ENCODE measurements at places on chromosomes 5 and 9. TPM values are rescaled to one million over a fixed set of nuclear protein-coding genes. Genes with fewer than 3 reads are reported as not detected.

The ORM2 gene
- total RNA-seq, result not detected

The TAF11L8 gene
- total RNA-seq, result not detected

The ITK gene
- 319 TPM for total RNA-seq

The HTR1A gene
- not detected for total RNA-seq

The GMCL2 gene
- total RNA-seq, result not detected

GRCh38 chr9:36855448-36856315 lies 178.4 kb downstream of the PAX5 start:
- peaks cover 8% of the 10 kb centered on the region for H3K4me1 ChIP-seq
- H3K27ac ChIP-seq, result no peak overlapping the region
- no peak overlapping the region for H3K4me3 ChIP-seq
- H3K27me3 ChIP-seq, result peaks cover 4% of the 10 kb centered on the region

GRCh38 chr9:34519321-34520020 lies 3.3 kb downstream of the ENHO start:
- H3K4me3 ChIP-seq, result no peak overlapping the region
- no peaks in the 10 kb centered on the region for H3K36me3 ChIP-seq
- H3K27me3 ChIP-seq, result peaks cover 36% of the 10 kb centered on the region
- no peak overlapping the region for H3K27ac ChIP-seq
- H3K4me1 ChIP-seq, result peaks cover 10% of the 10 kb centered on the region

DNA sequence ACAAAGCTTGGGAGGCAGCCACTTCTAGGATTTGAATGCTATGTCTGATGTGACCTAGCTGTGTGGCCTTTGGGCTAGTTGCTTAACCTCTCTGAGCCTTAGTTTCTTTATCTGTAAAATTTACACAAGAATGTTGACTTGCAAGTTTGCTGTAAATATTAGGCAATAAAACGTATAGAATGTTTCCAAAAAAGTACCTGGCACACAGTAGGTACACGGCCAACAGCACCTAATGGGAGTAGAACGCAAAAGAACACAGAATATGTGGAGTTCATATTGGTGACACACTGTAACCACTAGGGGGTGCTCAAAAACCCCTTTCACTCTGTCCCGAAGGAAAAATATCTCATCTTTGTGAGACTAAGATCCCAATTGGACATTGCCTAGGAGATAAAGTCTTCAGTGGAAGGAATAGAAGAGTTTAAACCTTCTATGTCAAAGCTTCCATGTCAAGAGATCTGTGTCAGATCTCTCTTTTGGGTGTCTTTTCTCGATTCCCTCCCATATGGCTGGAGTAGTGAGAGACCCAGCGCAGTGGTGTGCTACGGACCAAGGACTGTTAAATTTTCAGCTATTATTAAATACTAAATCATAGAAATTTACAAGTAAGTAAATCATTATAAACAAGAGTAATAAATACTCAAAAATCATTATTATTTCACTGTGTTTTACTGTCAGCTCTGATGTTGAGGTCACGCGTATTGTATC lies 145.4 kb upstream of the RAD23B start:
- peaks cover 5% of the 10 kb centered on the region for H3K27me3 ChIP-seq
- H3K27ac ChIP-seq, result no peak overlapping the region
- no peaks in the 10 kb centered on the region for H3K4me1 ChIP-seq
- no peak overlapping the region for H3K4me3 ChIP-seq
- no peak for DNase-seq

DNA sequence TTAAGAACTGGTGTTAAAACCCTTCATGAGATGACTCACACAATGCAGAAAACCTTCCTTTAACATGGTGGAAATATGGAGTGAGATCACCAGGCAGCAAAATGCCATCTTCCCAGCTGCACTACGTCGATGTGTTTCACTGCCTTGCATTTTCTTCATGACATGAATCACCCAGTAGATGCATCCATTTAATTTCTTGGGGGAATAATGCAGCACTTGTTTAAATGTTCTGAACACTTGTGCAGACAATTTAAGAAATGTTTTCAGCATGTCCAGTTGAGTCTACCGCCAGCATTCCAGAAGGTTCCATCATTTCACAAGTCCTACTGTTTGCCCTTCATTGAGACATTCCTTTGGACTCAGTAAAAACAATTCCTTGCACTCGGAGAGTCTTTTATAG lies 81.6 kb downstream of the ADAMTS16 start:
- no peaks in the 10 kb centered on the region for H3K27me3 ChIP-seq
- no peak overlapping the region for H3K4me3 ChIP-seq
- H3K4me1 ChIP-seq, result no peaks in the 10 kb centered on the region
- H3K36me3 ChIP-seq, result no peaks in the 10 kb centered on the region

- H3K27ac ChIP-seq, result no peak overlapping the region
- no peak overlapping the region for H3K4me3 ChIP-seq
- no peaks in the 10 kb centered on the region for H3K27me3 ChIP-seq
- no peaks in the 10 kb centered on the region for H3K4me1 ChIP-seq
These were observed 103.1 kb downstream of the BNC2 start for GRCh38 chr9:16767366-16767765.

- H3K36me3 ChIP-seq, result no peaks in the 10 kb centered on the region
- H3K27me3 ChIP-seq, result no peaks in the 10 kb centered on the region
- H3K4me1 ChIP-seq, result no peaks in the 10 kb centered on the region
- no peak overlapping the region for H3K27ac ChIP-seq
These were observed 413.6 kb downstream of the ELAVL2 start for GRCh38 chr9:23412458-23412857.

DNA sequence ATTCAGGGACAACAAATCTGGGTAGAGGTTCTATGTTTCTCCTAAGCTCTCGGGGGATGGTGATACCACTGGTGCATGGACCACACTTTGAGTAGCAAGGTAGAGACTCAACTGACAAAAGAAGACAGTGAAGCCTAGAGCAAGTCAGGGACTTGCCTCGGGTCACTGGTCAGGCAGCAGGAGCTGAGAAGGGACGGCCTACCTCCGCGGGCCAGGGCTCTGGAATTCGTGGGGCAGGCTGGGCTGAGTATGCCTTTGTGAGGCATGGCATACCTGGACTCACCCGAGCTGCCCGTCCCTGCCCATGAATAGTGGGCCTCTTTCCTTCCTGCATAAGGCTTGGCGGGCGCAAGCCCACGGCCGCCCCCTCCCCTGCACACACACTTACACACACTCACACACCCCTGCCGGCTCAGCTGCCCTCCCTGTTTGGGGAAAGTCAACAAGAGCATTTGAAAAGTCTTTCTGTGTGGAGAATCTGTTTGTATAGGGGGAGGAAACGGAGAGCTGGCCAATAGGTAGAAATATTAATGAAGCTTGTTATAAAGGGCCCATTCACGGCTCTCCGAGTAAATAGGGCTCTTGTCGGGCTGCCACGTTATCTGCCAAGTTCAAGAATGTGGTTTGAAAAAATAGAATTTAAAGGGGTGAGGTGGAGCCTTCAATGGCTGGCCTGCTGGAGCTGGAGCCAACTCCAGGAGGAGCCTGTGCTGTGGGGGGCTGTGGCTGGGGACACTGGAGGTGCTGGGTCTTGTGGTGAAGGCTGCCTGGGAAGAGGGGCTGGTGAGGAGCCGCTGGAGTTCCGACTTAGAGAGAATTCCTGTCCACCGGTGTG lies 19.1 kb upstream of the KIF12 start:
- no peak for DNase-seq
- no peaks in the 10 kb centered on the region for H3K4me1 ChIP-seq
- H3K4me3 ChIP-seq, result no peak overlapping the region
- H3K36me3 ChIP-seq, result no peaks in the 10 kb centered on the region
- H3K27ac ChIP-seq, result no peak overlapping the region

GRCh38 chr9:133429641-133430161 lies 7.5 kb downstream of the ADAMTS13 start:
- H3K27ac ChIP-seq, result no peak overlapping the region
- H3K4me3 ChIP-seq, result no peak overlapping the region
- no peak for DNase-seq

DNA sequence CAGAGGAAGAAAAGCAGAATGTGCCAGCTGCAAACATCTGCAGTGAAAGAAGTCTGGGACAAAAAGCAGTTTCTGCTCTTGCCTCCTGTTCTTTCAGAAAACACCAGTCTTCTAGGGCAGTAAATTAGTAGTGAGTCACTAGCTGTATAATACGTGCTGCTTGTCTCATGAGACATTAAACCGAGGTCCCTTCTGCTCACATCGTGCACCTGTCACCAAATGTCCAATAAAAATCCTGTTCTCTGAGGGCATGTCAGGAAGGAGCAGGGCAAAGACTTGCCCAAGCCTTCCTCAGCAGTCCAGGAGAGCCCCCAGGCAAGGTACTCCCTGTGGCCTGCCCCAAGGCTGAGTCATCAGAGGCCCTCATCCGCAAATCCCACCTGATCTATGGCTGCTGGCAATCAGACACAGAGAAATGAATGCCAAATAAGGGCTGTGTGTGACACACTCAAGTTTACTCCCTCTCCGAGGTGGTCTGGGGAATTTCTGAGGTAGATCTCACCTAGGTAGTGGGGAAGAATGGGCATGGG lies 255.3 kb upstream of the SMARCA2 start:
- no peaks in the 10 kb centered on the region for H3K4me1 ChIP-seq
- no peak for DNase-seq
- no peaks in the 10 kb centered on the region for H3K27me3 ChIP-seq
- no peak overlapping the region for H3K4me3 ChIP-seq

DNA sequence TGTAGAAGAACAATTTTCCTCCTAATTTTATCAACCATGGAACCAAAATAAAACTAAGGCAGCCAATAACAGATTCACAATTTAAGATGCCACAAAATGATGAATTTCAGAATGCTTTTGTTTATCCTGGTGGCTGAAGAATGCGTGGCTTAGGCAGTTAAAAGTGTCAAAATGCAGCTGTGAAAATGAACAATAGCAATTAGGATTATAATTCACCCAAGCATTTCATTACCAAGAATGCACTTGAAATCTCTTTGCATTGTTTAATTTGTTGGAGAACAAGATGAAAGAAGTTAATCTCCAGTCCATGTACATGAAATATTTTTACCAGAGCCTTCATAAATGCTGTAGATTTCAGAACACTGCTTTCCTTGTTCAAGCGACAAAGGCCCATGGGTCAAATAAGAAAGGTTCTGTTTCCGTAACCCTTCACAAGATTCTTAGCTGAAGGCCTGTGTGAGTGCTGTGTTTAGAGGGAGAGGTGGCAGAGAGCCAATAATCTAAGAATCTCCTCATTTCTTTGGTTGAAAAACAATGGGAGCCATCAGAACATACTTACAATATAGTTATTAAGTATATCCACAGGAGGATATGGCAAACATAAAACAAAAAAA lies 39.3 kb downstream of the CLINT1 start:
- H3K4me1 ChIP-seq, result peaks cover 24% of the 10 kb centered on the region
- no peak for DNase-seq
- H3K36me3 ChIP-seq, result peaks cover 30% of the 10 kb centered on the region
- H3K4me3 ChIP-seq, result no peak overlapping the region
- no peaks in the 10 kb centered on the region for H3K27me3 ChIP-seq

- H3K36me3 ChIP-seq, result no peaks in the 10 kb centered on the region
- H3K4me1 ChIP-seq, result no peaks in the 10 kb centered on the region
- DNase-seq, result no peak
- H3K27me3 ChIP-seq, result no peaks in the 10 kb centered on the region
- H3K27ac ChIP-seq, result no peak overlapping the region
- H3K4me3 ChIP-seq, result no peak overlapping the region
These were observed 377.7 kb upstream of the SMARCA2 start for GRCh38 chr9:1637401-1637800.

DNA sequence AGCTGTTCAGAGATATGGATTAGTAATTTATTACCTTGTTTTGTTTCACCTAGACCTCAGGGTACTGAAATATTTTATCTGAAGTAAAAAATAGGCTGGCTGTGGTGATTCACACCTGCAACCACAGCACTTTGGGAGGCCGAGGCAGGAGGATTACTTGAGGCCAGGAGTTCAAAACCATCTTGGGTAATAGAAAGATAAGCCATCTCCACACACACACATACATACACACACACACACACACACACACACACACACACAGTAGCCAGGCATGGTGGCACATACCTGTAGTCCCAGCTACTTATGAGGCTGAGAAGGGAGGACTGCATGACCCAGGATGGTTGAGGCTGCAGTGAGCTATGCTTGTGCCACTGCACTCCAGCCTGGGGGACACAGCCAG lies 3.7 kb downstream of the ANXA2R start:
- H3K4me1 ChIP-seq, result peaks cover 37% of the 10 kb centered on the region
- DNase-seq, result no peak
- H3K27ac ChIP-seq, result peak overlapping the region; percentile 82
- peak overlapping the region; percentile 80 for H3K4me3 ChIP-seq
- H3K27me3 ChIP-seq, result no peaks in the 10 kb centered on the region
- no peaks in the 10 kb centered on the region for H3K36me3 ChIP-seq

DNA sequence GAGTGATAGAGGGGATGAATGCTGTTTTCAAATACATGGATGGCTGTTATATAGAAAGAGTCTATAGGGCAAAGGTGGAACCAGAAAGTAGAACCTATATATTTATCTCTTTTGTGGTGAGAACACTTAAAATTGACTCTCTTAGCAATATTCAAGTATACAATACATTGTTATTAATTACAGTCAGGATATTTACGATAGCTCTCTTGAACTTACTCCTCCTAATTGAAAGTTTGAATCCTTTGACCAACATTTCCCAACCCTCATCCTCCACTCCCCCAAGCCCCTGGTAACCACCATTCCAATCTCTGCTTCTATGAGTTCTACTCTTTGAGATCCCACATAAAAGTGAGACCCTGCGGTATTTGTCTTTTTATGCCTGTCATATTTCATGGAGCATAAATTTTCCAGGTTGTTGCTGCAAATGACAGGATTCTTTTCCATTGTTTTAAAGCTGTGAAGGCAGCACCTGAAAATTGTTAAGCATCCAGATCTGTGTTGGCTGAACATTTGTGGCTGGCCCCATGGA lies 41.5 kb downstream of the ALDH1A1 start:
- no peaks in the 10 kb centered on the region for H3K36me3 ChIP-seq
- no peak overlapping the region for H3K27ac ChIP-seq
- no peak overlapping the region for H3K4me3 ChIP-seq
- no peaks in the 10 kb centered on the region for H3K4me1 ChIP-seq
- no peaks in the 10 kb centered on the region for H3K27me3 ChIP-seq

GRCh38 chr5:79798893-79799590 lies 109.4 kb downstream of the CMYA5 start:
- DNase-seq, result no peak
- no peak overlapping the region for H3K4me3 ChIP-seq
- H3K27ac ChIP-seq, result no peak overlapping the region

- H3K27me3 ChIP-seq, result no peaks in the 10 kb centered on the region
- no peak for DNase-seq
- H3K4me1 ChIP-seq, result no peaks in the 10 kb centered on the region
- H3K36me3 ChIP-seq, result peaks cover 29% of the 10 kb centered on the region
These were observed at the start of gene SLC45A2 for GRCh38 chr5:33984671-33985124. TSS of gene SLC45A2 (minus strand) at chr5:33984693. CDS start at chr5:33984583, 110 bp downstream.
